ENCODE measurements at places on chromosomes 12 and 14. TPM values are rescaled to one million over a fixed set of nuclear protein-coding genes. Genes with fewer than 3 reads are reported as not detected.

Gene NUAK1
- 13.7 TPM for polyA plus RNA-seq

Gene C12orf60
- polyA plus RNA-seq, result 2.0 TPM

Gene NFATC4
- 13.1 TPM for polyA plus RNA-seq

Gene TSPAN19
- polyA plus RNA-seq, result 0.28 TPM

Gene WIF1
- polyA plus RNA-seq, result not detected

Gene TSHR
- not detected for polyA plus RNA-seq

Gene PPFIA2
- polyA plus RNA-seq, result not detected

Gene AQP6
- 0.16 TPM for polyA plus RNA-seq

Gene KCNH3
- polyA plus RNA-seq, result 0.29 TPM

Gene CCDC197
- polyA plus RNA-seq, result not detected

Gene RNASE3
- polyA plus RNA-seq, result not detected

Gene CLEC6A
- not detected for polyA plus RNA-seq

Gene LGR5
- not detected for polyA plus RNA-seq

Gene C1QL4
- 0.48 TPM for polyA plus RNA-seq

Gene LRP1-AS
- polyA plus RNA-seq, result not detected

Gene KRT85
- polyA plus RNA-seq, result not detected

Gene FITM1
- 0.21 TPM for polyA plus RNA-seq

Gene PTGER2
- polyA plus RNA-seq, result 0.04 TPM

Gene SLC15A4
- 15.3 TPM for polyA plus RNA-seq

Gene ZDHHC22
- polyA plus RNA-seq, result not detected

Gene GPR132
- polyA plus RNA-seq, result not detected

Gene ABHD12B
- polyA plus RNA-seq, result not detected

Measured in foreskin keratinocyte (primary cell).